ENCODE measurements at places on chromosomes 3 and 15. TPM values are rescaled to one million over a fixed set of nuclear protein-coding genes. Genes with fewer than 3 reads are reported as not detected.

The LRRFIP2 gene
- total RNA-seq, result 33.9 TPM

The SI gene
- not detected for total RNA-seq

The GOLGA8T gene
- not detected for total RNA-seq

The GOLGA8K gene
- not detected for total RNA-seq

The CSPG4 gene
- total RNA-seq, result 71.5 TPM

The OXSR1 gene
- total RNA-seq, result 20.9 TPM

The GOLGA8N gene
- 5.2 TPM for total RNA-seq

The CTXN2 gene
- not detected for total RNA-seq

All from skeletal muscle tissue (tissue), 5 donors.